Stimulated activated CD4-positive, alpha-beta T cell treated with anti-CD3 and anti-CD28 coated beads, Interleukin-1b, Interleukin-23, amount 100 ng/mL, for 4 hours (primary cell): ENCODE measurements at places on chromosomes 12 and 14.

DNA sequence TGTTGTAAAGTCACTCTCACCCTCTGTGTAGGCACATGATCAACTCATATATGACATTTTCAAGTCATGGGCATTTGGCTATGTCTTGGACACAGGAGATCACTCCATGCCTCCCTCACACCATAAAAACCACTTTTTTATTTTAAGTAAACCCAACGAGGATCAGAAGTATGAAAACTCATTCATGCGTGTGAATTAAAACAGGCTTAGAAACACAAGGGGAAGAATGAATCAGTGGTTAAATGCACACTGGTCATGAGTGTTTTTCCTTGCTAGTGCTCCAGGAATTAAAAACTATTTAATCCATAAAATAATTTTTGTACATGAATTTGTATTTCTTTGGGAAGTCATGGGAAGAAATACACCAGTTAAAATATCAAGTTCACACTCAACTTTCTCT, 198.4 kb downstream of the GALC start:
- no peak for DNase-seq

- no peak for DNase-seq
These were observed 2.8 kb downstream of the ZFP36L1 start for GRCh38 chr14:68789821-68790643.

DNA sequence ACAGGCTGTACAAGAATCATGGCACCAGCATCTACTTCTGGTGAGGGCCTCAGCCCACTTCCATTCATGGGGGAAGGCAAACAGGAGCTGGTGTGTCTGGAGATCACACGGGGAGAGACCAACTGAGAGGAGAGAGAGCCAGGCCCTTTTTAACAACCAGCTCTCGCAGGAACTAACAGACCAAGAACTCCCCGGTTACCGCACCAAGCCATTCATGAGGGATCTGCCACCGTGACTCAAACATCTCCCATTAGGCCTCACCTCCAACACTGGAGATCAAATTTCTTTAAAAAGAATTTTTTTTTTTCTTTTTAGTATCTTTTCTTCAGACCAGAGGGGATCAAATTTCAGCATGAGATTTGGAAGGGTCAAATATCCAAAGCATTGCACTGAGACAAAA, 16.7 kb upstream of the AQP2 start:
- no peak for DNase-seq

DNA sequence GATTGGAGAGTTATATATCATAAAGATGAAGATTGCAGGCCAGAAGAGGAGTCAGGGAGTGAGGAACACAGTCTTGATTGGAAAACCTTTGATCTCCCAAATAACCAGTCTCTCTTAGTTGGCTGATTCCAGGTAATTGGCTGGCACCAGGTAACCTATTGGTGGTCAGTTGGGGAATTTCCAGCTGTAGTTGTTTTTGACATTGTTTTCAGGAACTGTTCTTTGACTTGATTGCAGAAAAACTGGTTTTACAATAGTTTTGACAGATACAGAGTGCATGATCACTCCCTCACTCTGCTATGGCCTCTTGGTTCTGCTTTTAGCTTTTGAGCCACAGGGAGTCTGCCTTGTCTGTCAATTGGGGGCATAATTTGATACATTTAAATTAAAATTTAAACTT, 71.6 kb downstream of the ZNF641 start:
- no peak for DNase-seq

DNA sequence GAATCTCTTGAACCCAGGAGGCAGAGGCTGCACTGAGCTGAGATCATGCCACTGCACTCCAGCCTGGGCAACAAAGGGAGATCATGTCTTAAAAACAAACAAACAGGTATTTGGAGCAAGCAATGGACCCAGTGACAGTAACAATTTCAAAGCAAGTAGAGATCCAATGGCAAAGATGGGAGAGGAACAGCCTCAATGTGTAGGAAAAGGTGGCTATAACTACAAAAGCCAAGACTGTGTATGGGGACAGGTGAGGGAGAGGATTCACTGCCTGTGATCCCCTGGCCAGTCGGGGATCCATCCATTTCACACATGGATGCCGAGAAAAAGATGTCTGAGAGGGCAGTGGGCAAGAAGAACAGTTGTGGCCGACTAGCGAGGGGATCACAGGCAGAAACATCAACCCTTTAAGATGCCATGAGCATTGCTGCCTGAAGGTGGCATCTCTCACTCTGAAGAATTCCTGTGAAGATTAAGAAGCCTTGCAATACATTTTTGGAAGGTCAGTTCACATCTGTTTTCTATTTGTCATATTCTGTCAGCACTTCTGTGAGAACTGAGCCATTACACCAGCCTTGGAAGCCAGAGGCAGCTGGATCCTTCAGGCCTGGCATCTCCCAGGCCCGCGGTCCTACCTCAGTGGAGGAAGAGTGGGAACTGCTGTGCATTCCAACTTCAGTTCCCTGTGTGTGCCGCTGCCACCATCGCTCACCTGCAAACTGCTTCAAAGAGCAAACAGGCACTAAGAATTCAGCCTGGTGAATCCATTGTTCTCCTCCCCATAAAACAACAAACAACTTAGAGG, 54.5 kb upstream of the FRS2 start:
- DNase-seq, result no peak

DNA sequence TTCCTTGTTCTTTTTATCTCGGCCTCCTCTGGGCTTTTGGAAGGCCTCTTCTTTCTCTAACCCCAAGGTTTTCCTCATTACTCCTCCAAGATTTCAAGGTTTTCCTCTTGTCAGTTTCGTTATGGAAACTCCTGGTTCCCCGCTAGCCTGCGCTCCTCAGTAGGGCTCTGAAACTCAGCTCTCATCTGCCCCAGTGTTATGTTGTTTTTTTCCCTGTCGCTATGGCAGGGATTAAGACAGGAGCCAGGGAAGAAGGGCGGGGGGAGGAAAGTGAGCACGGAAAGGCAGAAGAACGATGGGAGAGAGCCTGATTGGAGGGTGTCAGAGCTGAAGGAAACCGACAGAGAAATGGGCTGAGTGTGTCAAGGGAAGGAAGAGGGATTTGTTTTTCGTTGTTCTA, 26.5 kb upstream of the JDP2 start:
- DNase-seq, result no peak

GRCh38 chr12:18851271-18851670, 113.4 kb downstream of the CAPZA3 start:
- no peak for DNase-seq

DNA sequence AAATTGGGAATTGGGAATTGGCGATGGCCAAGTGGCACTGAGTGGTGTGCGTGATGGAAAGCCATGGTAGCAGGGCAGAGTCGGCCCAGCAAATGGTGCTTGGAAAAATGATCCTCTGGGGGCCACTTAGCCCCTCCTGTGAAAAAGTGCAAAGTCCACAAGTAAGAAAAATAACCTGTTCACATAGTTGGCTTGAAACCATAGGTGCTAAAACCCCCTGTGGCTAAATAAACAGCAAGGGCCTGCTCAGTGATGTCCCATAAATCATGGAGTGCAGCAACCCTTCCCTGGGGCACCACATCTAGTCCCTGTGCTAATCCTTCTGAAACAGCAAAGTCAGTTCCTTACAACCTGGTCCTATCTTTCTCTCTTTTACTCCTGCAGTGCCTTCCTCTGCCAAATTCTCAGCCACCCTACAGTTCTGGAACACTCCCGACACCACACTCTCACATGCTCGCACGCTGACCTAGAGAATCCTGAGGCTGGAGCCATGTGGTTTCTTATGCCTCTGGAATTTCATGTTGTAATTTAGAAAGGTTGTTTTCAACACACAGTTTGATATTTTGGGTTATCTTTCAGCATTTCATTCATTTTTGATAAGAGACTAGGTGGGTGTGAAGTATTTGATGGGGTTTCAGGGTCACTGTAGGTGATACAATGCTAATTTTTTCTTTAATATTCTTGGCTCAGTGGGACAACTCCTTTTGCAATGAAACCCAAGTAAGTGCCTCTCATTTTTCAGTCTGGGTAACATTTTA, 123.6 kb downstream of the SMOC1 start:
- no peak for DNase-seq

DNA sequence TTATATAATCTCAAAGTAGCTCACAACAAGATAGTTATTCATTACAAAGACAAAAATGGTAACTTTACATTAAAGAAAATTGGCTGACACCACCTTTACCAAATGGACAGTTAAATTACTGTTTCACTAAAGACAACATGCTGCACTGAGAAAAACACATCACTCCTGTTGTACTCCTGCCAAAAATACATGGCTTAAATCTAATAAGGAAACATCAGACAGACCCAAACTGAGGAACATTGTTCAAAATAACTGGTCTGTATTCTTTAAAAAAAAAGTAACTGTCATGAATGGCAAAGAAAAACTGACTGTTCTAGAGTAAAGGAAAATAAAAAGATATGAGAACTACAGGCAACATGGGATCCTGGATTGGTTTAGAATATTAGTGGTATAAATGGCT, 151.3 kb upstream of the DCN start:
- no peak for DNase-seq

DNA sequence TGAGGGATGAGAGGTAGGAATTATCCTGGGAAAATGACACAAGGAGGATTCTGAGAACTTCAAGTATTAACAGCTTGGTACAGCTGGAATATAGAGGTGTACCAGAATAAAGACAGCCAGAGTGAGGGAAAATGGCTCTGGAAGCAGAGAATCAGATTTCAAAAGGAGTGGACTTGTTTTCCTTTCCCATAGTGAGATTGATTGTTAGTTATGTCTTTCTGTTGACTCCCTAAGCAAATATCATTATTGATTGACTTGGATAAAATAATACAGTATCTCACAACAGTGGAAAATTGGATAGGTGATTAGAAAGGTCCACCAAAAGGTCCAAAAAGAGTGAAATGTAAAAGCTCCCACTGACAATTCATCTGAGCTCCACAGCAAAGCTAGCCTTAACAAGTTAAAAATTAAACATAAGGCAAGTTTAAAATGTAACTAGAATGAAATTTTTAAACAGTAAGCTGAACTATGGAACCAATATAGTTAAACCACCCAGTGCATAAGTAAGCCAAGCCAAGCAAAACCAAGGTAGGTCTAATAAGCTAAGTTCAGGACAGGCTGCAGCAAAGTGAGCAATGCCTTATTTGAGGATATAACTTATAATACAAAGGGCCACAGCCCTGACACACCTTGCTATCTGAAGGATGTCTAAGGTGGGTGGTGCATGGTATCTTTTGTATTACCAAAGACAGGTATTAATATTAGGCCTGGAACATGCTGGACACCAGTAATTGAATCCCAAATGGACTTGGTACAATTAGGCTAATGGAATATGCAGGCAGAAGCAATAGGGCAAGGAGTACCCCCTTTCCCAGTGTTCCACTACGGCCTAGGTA, 21.8 kb downstream of the ENTPD5 start:
- no peak for DNase-seq

- DNase-seq, result no peak
These were observed 79.5 kb downstream of the DCAF5 start for GRCh38 chr14:69073429-69073828.
